ENCODE measurements at places on chromosomes 16 and 17. TPM values are rescaled to one million over a fixed set of nuclear protein-coding genes. Genes with fewer than 3 reads are reported as not detected.

GRCh38 chr16:46982335-46982734 is 8.9 kb upstream of the DNAJA2 start:
- no peak for DNase-seq

Gene SP2
- total RNA-seq = 2.1 TPM

- no peak for DNase-seq
These were observed 22.3 kb downstream of the CA10 start for GRCh38 chr17:52136166-52136565.

DNA sequence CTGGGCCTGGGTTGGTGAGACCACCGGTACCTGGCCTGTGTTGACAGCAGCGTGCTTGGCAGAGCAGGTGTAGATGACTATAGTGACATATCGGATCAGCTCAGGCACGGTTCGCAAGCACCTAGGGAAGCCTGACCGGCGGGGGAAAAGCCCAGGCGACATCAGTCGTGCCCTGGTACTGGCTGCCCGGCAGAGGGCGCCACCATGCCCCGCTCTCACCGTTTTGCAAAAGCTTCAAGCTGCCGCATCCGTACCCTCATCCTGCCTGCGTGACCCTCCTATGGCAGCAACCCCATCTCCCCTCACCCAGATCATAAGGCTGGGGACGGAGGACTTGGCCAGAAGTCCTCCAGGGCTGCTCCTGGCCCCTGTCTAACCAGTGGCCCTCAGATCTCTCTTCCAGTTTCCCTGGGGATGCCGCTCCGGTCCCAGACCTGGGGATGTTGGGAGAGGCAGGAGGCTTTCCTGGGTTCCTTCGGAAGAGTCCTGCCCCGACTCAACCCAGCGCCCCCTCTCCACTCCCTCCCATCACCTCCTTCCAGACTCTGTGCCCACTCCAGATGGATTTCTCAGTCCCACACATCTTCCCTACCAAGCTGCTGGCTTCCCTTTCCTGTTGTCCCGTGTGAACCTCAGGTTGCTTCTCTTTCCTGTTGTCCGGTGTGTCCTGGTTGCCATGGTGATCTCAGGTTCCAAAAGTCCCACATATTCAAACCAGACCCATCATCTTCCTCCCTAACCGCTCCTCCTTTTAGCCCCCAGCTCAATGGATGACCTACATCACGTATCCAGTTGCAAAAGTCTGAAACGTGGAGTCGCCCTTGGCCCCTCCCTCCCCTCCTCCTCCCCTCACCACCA is 13.7 kb downstream of the ALOX12B start:
- no peak for DNase-seq

DNA sequence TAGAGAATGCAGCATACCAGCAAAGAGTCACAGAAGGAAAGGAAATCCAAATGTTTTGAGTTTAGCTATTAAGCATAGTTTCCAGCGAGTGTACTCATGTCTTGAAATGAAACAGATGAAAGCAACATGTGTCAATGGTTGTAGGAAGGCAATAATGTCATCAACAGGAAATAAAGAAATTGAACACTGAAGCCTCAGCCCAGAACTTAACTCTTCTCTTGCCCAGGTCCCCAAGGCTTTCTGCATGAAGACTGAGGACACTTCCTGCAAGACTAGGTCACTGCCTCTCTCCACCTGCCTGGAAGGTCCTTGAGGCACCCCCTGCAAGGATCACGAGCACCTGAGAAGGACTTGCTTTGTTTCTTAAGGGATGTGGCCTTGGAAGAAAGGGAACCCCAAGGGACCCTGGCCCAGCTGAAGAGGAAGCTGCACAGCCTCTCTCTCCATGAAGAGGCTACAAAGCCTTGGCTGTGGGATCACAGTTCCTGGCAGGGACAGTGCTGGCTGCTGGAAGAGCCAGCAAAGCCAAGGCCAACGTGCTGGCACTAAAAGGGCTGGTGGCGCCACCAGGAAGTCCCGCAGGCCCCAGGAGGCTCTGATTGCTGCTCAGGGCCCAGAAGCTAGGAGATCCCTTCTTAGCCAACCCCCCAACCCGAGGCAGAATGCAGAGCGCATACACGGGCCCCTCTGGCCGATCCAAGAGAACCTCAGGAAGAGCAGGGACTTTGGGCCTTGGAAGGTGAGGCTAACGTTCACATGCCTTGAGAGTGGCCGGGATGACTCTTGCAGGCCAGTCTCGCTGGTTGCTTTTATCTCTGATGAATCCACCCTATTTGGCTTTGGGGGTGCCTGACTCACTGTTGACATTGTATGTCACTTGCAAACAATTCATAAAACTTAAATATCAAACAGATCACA is 23.4 kb upstream of the AXIN2 start:
- peak; percentile 98 for DNase-seq

DNA sequence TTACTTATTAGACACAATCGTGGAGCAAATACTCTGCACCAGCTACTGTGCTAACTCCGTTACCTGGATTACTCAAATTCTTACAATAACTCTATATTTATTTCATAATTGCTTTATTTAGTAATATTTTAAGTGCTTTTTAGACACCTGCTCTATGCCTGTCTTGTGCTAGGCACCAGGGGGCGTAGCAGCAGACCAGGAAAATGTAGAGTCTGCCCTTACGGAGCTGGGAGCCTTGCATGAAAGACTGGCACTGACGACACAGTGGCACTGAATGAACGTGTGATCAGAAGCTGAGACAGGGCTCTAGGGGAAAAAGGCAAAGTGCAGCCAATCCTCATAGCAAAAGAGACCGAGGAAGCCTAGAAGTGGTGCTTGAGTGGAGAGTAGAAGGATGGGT is 486.5 kb downstream of the CDH13 start:
- DNase-seq = no peak

DNA sequence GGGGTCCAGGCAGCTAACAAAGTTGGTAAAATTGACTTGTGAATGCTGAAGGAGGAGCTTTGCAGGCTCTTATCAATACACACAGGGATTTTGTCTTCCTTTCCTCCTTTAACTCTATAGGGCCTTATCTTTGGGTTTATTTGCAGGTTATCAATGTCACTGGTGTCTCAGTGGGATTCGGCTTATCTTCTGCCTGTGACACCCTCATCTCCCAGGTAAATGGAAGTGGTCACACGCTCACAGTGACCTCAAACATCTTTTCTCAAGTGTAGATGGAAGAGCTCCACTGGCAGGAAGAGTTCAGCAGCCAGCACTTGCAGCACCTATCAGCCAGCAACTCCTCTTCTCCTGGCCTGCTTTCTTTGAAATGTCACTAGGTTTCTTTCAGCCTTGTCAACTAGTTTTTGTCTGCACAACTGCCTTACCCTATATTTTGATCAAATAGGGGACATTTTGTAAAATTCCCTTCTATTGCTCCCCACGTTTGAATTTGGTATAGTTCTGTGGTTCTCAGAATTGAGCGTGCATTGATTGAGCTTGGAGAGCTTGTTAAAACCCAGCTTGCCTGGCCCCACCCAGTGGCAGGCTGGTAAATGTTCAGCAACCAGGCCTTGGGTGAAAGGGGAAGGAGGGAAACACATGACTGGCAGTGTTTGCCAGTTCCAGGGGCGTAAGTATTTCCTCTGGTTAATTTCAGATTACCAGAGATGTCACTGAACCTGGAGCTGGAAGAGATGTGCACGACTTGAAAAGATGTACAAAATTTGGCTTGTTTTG is 12.8 kb downstream of the SLC47A1 start:
- no peak for DNase-seq

GRCh38 chr17:57956291-57957119 is 1.3 kb upstream of the CUEDC1 start:
- no peak for DNase-seq
